Gastroesophageal sphincter (tissue), 4 donors: ENCODE measurements at places on chromosomes 1 and 21. TPM values are rescaled to one million over a fixed set of nuclear protein-coding genes. Genes with fewer than 3 reads are reported as not detected.

- no peak for ATAC-seq
Observed at GRCh38 chr1:223320959-223321358, 43.0 kb downstream of the SUSD4 start.

DNA sequence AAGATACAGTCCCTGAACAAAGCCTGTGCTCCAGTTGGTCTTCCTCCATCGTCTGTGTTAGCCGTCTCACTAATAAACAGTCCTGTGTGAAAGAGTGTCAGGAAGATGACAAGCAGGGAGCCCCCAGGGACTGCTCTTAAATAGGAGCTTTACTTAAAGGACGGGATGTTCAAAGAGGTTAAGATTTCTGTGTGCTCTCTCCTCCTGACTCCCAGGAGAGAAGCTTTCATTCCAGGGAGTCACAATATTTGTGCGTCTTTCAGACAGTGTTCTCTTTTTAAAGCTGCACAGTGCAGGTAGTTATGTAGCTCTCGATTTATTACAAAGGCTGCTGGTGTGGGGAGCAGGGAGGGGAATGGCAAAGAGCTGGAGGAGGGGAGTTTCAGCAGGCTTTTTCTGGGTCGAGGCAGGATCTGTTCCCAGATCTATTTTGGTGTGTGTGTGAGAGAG lies 43.5 kb downstream of the STYXL2 start:
- no peak for ATAC-seq

DNA sequence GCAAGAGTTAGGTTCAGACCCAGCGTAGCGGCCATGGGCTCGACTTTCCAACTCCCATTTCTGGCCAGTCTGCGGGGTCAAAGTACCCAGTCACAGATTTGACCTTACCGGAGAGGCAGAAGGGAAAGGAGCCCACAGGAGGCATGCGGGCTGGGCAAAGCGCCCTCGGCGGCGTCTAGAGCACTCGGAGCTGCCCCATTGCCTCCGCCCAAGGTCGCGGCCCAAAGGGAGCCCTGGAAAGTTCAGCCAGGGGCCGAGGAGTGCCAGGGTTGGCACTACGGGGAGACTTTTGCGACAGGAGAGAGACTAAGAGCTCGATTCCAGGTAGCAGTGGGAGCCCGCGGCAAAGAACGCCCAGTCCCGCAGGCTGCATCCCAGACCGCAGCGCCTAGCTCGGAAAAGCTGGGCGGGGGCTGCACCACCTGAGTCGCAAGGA lies 896 bp downstream of the KANK4 start:
- ATAC-seq, result no peak

- ATAC-seq, result no peak
Observed at GRCh38 chr1:243500512-243500911, 244.7 kb downstream of the SDCCAG8 start.

The SLC6A9 gene
- 5.5 TPM for total RNA-seq

DNA sequence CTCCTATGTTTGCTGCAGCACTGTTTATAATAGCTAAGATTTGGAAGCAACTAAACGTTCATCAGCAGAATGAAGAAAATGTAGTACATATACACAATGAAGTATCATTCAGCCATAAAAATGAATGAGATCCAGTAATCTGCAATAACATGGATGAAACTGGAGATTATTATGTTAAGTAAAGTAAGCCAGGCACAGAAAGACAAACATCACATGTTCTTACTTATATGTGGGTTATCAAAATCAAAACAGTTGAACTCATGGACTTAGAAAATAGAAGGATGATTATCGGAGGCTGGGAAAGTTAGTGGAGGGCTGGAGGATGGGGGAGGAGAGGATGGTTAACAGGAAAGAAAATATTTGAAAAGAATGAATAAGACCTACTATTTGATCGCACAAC lies 1017.6 kb downstream of the KCNT2 start:
- no peak for ATAC-seq

DNA sequence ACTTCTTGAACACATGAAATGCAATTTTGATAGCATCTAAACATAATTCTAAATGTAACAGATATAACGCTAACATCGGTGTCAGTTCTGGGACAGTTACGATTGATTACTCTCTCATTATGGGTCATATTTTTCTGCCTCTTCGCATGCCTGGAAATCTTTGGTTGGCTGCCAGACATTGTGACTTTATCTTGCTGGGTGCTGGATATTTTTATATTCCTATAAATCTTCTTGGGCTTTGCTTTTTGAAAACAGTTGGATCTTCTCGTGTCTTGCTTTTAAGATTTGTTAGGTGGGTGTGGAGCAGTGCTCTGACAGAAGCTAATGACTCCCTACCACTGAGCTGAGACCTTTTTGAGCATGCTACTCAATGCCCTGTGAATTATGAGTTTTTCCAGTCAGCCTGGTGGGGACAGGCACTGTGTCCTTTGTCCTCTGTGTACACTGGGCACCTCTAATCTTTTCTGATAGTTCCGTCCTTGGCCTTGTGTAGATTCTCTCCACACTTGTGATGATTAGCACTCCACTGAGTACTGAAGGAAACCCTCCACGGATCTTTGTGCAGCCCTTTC lies 28.0 kb upstream of the EDARADD start:
- no peak for ATAC-seq

The OR10J1 gene
- not detected for total RNA-seq

DNA sequence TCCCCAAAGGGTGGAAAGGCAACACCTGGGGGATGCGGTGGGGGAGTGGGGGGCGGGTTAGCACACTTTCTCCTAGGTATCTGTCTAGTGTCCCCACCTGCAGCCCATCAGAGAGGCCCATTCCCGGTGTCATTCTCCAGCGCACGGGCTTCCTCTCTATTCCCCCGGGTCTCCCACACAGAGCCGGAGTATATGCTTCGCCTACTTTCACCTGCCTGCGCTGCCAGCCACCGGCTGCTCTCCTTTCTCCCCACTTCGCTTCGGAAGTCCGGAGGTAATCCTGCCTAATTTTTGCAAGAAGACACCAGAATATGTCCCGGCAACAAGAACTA lies 852 bp downstream of the RGS7 start:
- ATAC-seq, result no peak

The CROCC gene
- 30.5 TPM for total RNA-seq

DNA sequence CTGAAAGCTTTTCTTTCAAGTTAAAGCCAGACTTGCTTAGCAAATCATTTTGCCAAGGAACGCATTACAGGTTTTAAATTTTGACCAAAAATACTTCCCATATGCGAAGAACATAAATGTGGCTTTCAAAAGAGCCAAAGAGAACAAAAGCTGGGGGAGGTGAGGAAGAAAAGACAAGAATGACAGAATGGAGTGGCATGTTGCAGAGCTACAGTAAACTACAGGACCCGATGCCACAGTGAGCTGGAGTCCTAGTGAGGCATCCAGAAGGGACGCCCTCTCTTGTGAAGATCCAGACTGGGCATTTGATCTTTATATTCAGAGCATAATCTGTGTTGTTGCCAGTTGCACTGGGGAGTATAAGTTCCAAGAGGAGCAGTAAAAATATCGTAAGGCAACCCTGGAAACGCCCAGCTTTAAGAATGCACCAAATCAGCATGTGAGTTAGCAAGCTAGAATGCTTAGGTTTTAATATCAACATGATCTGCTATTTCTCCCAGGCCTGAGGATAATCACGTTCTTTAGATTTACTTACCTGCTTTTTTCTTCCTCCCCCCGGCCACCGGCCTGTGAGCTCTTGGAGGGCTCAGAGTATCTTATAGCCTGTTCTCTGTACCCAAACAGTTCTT lies 48.4 kb upstream of the HOOK1 start:
- ATAC-seq, result no peak

DNA sequence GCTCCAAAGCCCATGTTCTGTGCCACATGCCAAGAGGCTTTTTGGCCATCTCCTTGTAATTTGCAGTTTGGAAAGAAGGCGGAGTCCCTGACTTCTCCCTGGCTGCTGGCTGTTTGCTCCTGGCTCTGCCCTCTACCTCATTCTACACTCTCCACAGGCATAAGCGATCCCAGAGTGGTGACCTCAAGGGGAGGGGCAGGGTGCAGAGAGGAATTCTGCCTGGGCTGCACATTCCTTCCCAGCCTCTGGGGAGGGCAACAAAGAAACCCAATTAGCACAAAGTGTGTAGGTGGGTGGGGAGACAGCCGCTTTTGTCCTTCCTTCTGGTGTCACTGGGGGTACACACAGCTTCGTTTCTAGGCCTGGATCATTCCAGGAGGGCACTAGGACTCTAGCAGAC lies 95.3 kb downstream of the HIVEP3 start:
- ATAC-seq, result peak; percentile 50

The BEND5 gene
- total RNA-seq, result 2.8 TPM

- ATAC-seq, result no peak
Observed at GRCh38 chr1:3393024-3393986, 61.2 kb upstream of the ARHGEF16 start.

DNA sequence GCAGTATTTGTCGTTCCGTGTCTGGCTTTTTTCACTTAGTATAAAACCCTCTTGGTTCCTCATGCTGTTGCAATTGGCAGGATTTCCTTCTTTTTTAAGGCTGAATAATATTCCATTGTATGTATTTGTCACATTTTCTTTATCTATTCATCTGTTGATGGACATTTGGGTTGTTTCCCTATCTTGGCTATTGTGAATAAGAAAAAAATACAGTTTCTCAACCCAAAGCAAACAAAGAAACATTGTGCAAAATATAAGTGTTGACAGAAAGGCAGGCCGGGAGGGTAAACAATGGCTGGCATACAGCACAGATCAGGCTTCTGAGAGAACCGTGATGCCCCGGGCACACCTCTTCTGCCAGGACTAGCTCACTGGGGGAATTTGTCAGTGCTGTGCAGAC lies 26.9 kb downstream of the NENF start:
- no peak for ATAC-seq

The SLC19A2 gene
- 24.8 TPM for total RNA-seq

DNA sequence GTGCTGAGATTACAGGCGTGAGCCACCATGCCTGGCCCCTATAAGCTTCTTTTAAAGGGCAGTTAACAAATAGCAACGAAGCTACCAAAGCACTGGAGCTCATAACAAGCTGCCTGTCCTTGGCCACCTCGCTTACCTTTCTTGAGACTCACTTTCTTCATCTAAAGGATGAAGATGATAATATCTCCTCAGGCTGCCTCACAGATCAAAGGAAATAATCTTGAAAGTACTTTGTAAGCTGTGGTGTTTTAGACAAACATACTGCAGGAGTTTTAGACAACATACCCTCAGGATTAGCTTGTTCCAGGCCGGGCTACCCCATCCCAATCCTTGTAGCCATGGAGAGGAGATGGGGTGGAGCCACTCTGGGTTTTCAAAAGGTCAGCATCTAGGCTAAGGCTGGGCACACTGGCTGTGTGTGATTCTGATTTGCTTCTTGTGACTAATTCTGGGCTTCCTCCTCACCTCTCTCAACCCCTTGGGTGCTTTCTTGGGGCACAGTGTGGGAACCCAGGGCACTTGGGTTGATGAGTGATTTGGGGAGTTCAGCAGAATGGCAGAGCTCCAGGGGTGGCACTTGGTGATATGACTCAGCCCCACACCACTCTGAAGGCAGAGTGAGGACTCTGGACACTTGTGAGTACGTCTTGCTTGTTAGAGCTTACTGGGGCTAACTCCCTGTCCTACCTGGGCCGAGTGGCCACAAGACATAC lies 5.2 kb downstream of the GPR25 start:
- no peak for ATAC-seq

The SPRR5 gene
- total RNA-seq, result not detected

GRCh38 chr1:98325646-98326440 lies 335.7 kb upstream of the SNX7 start:
- ATAC-seq, result peak; percentile 55

GRCh38 chr1:152546704-152547103 lies 19.9 kb downstream of the LCE3E start:
- ATAC-seq, result no peak

GRCh38 chr1:87176514-87176913 lies 152.2 kb upstream of the LMO4 start:
- no peak for ATAC-seq

The HCRTR1 gene
- 0.82 TPM for total RNA-seq

- ATAC-seq, result no peak
Observed at GRCh38 chr1:177600936-177601335, 368.9 kb downstream of the SEC16B start.

DNA sequence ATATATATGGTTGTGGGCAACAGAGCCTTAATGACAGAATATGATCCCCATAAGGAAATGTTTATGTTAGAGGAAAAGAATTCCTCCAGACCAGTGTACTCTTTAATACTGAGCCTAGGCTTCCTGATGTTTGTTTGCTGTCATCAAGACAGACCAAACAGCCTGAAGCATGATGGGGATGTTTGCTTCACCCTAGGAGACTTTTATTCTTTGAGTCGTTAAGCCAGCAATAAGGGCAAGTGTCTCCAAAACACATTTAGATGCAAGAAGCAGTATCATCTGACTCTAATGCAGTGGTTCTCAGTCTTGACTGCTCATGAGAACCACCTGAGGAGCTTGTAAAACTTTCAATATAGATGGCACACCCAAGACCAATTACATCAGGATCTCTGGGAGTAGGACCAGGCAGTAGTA lies 33.1 kb downstream of the UBE2U start:
- no peak for ATAC-seq

GRCh38 chr1:243394066-243394465 lies 138.2 kb downstream of the SDCCAG8 start:
- no peak for ATAC-seq

The HORMAD1 gene
- 1.6 TPM for total RNA-seq

GRCh38 chr1:18955441-18956192 lies 859 bp downstream of the IFFO2 start:
- ATAC-seq, result peak; percentile 13

DNA sequence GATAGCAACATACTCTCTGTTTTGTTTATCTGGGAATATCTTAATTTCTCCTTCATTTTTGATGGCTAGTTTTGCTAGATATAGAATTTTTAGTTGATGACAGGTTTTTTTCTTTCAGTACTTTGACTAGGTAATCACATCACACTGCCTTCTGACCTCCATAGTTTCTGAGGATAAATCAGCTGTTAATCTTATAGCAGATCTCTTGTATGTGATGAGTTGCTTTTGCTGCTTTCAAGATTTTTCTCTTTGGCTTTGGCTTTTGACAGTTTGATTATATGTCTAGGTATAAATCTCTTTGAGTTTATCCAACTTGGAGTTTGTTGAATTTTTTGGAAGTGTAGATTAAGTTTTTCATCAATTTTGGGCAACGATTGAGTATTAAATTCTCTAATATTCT lies 142.6 kb downstream of the ZNF644 start:
- ATAC-seq, result no peak

GRCh38 chr1:70397013-70397412 lies 14.1 kb upstream of the CTH start:
- ATAC-seq, result no peak

The ELAVL4 gene
- total RNA-seq, result 2.0 TPM

GRCh38 chr1:23369335-23370013 lies at the start of gene ZNF436:
Gene ZNF436 (minus strand): TSS chr1:23369836. CDS start chr1:23368005, 1,831 bp downstream.
- ATAC-seq, result no peak

- ATAC-seq, result no peak
Observed at GRCh38 chr1:166485620-166486019, 318.8 kb upstream of the FAM78B start.

- ATAC-seq, result no peak
Observed at GRCh38 chr1:53683986-53684740, 54.8 kb downstream of the GLIS1 start.

DNA sequence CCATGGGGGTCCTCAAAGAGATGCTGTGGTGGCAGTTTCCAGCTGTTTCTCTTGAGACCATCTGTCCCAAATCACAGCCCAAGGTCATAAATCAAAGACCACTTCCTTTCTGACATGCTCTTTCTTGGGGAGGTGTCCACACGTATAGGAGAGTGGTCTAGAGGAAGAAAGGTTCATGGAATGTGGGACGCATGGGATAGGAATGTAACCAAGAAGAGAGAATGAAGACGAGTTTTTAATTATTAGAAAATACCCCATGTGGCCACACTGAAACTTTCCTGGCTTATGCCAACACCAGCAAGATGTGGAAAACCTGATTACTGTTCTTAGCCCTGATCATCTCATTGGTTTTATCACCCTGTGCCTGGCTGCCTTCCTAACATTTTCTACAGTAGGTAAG lies 124.2 kb upstream of the IFFO2 start:
- ATAC-seq, result no peak
